ENCODE measurements at places on chromosomes 6 and 20.

- DNase-seq, result peak; percentile 42
These were observed 8.0 kb upstream of the SLC17A3 start for GRCh38 chr6:25882051-25882496.

DNA sequence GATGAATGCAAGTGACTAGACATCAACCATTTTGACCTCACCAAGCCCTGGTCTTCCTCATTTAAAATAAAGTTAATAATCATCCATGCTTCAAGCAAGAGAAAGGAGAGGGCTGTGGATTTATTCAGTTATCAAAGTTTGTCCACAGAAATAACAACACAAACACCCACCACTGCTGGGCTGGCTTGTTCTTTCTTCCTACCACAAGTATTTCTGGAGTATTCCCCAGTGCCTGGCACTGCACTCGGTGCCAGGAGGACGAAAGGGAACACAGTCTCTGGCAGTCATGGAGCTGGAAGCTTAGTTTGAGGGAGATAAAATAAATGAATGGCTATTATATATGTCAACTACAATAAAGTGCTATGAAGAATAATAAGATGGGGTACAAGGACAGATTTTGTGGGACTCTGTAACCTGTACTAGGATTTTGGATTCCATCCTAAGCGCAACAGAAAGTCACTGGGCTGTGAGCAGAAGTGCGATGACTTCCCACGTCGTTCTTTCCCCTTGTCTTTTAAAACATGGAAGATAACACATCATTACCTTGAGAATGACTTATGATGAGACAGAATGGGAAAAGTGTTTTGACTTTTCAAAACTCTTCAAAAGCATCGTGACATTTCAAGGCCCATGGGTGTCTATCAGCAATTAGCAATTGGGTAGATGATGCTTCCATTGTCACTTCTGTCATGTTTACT lies 74.5 kb upstream of the TRAF3IP2 start:
- no peak for DNase-seq

DNA sequence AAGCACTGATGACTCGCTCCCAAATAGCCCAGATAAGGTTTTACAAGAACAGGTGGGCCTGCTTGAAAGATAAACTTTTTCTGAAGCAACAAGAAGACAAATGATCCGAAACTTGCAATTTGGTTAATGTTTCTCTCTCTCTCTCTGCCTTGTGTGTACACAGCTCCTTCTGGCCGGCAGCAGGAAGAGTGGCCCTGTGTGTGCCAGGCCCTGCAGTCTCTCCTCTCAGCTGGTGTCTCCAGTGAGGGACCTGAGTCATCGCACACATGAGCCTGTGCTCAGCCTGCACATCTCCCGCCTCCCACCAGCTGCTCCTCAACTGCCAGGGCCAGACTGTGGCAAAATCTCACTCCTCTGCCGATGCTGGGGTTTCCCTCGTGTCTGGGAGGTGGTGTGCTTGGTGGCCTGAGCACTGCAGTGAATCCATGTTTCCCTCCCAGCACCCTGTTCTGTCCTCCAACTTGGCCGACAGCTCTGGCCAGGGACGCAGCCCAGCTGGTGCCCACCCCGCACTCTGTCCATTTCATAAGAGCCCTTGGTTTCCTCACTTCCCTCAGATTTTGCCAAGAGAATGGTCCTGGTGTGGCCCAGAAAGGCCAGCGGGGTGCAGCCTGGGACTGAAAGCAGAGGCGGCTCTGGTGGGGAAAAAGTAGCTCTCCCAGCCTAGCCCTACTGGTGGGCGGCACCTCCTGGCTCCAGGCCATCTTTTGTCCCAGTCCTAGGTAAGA lies 49.4 kb downstream of the ERMARD start:
- DNase-seq, result no peak

GRCh38 chr20:62493253-62493885 lies 17.6 kb upstream of the GATA5 start:
- DNase-seq, result no peak

DNA sequence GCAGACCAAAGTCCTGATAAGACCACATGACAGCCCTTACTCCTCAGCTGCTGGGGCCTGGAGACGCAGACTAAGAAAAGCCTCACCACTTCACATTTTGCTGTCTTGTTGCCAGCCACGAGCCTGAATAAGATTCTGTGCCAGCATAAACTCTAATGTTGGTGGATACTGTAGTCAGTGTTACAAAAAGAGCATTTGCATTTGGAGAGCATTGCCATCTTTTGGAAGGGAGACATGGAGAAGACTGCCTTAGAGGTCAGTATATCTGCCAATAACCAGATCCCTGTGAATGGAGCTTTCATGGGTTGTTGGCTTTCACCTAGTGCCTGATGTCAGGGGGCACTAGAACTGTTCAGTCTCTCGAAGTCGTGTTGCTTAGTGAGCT lies 315.2 kb downstream of the ZFAND3 start:
- DNase-seq, result no peak

DNA sequence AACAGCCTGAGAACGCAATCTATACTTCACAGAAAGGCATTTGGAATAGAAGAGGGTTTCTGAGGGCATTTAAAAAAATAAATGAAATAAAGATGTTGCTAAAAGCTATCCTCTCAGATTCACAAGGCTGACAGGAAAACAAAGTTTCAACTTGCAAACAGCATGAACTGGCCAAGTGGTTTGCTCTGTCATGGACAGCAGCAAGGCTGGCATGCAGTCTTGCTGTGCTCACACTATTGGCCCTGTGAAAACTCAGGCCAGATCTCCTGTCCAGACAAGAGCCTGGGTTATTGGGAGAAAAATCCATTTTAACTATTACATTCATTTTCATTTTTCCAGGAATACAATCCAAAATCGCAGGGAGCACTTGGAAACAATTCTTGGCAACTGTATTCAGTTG lies 506.2 kb upstream of the SLC35B3 start:
- no peak for DNase-seq

DNA sequence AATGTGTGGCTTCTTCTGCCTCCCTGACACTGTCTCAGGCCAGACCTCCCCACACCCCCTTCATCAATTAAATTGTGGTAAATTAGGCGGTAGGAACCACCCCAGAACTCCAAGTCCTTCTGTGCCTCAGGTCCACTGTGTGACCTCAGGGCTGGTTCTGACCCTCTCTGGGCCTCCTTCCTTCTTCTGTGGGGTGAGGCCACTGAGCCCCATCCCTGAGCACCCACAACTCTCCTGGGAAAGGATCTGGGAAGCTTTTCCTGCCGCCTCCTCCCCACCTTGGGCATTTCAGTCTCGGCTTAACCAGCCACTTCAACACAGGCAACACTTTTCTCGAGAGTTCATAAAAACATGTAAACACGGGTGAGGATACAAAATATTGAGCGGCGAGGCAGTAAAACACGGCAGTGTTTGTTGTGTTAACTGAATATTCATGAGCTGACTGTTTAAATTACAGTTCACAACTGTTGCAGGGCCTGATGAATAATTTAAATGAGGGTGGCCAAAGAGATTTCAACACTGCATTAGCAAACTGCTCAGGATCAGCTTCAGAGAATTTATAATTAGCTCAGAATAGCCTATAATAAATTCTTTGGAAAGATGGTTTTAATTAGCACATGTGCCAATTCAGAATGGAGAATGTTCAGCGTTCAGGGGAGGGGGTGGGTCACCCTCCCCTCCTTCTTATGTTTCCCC lies 112.1 kb downstream of the TOX2 start:
- DNase-seq, result no peak

- no peak for DNase-seq
These were observed 171.3 kb downstream of the TPBG start for GRCh38 chr6:82534876-82535275.

DNA sequence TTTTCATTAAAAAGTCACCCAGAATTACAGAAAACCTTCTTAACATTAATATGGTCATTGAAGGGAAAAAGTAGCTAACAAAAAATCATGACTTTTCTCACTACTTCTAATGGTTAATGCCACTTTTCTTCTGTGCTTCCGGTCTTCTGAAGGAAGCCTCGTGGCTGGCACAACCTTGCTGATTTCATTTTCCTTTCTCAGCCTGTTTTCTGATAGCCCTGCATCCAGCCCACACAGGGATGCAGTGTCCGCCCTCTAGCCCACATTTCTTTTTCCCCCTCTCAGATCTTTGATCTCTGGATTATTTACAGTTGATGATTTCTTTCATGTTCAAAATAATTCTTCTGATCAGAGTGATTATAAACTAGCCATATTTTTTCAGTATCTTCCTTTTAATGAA lies 655.4 kb upstream of the EPHA7 start:
- no peak for DNase-seq

DNA sequence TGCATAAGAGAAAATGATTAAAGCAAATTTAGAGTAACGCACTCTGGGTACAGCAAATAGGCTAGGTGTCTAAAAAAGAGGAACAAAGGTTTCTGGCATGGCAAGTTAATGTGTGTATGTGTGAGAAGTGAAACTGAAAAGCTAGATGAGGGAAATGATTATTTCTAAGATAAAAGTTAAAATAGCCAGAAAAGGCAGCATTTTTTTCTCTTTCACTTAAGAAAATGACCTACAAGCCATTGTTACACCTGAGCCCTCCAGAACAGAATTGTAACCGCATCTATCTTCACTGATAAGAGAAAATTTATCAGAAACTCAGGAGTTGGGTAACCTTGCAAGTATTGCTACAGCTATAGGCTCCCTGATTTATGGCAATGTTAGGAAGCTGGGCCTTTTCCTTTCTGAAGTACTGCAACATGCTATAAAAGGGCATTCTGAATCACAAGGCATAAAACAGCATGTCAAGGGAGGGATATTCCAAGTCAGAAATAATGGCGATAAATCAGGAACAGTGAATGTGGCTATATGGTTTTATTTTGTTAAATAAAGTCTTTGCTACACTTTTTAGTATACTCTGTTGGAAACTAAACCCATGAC lies 395.3 kb downstream of the TBC1D32 start:
- DNase-seq, result peak; percentile 80

- DNase-seq, result no peak
These were observed 159.4 kb upstream of the SPTLC3 start for GRCh38 chr20:12849225-12849910.

- no peak for DNase-seq
These were observed 105.7 kb downstream of the EDN1 start for GRCh38 chr6:12395898-12396297.

DNA sequence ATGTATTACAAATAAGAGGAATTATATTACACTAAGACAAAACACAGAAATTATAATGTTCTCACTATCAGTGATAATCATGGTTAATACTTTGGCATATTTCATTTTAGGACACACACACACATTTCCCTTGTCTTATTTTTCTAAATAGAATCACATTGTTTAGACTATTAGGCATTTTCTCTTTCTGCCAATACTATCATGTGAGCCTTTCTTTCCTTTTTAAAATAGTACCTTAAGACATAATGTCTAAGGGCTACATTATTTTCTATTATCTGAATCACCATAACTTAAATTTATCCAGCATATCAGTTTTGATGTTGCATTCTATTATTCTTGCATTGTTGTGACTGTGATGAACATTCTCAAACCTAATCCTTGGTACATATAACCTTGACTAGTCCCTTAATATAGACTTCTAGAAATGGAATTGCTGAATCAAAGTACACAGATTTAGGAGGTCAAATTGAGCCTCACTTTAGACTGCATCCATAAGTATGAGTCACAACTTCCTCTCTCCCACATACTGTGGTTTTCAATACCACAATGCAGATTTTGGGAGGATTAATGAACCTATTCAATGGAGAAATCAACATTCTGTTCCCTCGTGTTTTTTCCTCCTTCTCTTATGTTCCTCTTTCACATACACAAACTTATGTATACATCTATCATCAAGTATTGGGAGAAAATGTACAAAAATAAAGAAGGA lies 212.6 kb downstream of the MOXD1 start:
- DNase-seq, result no peak

GRCh38 chr6:44138717-44139350 lies 11.5 kb downstream of the TMEM63B start:
- no peak for DNase-seq

DNA sequence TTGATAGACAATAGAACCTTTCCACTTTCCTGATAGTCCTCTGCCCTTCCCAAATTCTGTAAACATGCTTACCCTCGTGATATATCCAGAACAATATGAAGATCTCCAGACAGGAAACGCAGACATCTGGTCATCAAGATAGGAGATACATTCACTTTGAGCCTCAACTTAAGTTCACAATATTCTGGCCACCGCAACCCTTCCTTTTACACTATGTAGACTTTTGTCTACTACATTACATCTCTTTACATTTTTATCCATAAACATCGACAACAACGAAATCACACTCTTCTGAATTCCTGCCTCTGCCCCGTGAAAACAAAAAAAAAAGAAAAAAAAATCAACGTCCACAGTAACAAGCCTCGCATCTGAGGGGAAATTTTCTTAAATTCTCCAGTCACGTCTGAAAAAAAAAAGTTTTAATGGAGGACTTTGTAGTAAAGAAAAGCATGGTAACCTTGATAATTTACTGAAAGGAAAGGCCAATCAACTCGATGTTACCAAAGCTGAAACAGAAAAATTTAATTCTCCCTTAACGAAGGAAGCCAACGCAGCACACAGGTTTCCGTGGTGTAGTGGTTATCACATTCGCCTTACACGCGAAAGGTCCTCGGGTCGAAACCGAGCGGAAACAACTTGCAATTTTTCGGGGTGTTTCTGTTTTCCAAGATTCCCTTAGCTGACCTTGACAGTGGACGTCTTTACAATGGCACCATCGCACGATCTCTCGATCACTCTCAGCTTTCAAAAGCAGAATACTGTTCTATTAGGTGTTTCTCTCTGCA lies 21.8 kb downstream of the POM121L2 start:
- DNase-seq, result no peak

- DNase-seq, result no peak
These were observed 174.1 kb downstream of the CDH26 start for GRCh38 chr20:60132162-60132826.

DNA sequence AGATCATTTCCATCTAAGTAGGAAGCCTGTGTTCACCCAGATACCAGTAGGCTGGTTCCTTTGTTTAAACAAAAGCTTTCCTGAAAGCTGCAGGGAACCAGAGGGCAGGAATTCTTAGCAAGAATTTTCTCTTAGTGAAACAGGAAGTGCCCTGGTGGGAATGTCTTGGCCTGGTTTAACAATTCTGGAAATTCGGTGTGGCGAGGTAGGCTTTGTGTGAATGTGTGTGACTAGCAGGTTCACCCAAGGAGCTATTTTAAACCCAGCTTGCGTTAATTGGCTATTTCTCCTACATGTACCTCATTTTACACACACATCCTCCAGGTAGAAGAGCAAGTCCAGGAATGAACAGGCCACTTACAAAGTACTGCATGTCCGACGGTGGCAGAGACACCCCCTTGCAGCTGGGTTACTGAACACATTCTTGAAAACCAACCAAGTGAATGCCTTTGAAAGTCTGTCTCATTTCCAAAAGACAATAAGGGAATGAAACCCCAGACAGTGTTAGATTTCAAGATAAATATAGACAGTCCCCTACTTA lies 64.6 kb downstream of the GFOD1 start:
- no peak for DNase-seq

GRCh38 chr6:137224799-137225198 lies 5.6 kb upstream of the IFNGR1 start:
- DNase-seq, result peak; percentile 85

All from Karpas-422 (cell line).